Activated CD4-positive, alpha-beta T cell treated with anti-CD3 and anti-CD28 coated beads, Interleukin-2, amount 50 U/mL, for 4 hours (primary cell): ENCODE measurements at places on chromosomes 13 and 19.

GRCh38 chr19:19109601-19110000 is 28.7 kb downstream of the TMEM161A start:
- no peak for DNase-seq

DNA sequence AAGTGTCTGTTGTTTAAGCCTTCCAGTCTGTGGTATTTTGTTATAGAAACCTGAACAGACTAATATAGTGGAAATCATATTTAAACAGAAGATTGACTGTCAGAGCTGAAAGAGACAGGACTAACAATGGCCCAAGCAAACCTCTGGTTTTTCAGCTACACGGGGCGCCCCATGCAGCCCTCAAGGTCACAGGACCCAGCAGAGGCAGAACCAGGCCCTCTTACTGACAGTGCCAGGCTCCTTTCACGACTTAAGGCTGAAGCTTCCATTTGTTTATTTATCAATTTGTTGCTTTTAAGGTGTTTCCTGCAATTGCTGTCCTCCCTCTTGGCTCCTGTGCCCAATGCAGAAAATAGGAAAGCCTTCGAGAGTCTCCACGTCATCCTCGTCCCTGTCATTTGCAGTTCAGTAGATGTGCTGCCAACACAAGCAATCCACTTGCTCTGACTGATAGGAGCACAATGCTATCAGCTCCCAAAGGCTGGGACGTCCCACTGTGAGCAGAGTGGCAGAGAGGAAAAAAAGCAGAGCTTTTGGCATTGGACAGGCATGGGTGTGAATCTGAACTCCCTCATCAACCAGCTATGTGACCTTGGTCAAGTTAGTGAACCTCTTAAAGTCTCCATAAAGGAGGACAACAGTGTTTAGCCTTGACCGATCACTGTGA is 10.5 kb upstream of the SLC7A1 start:
- DNase-seq = no peak

- no peak for DNase-seq
These were observed 20.2 kb upstream of the PGLS start for GRCh38 chr19:17491287-17491686.

GRCh38 chr13:35866801-35867200 is 264.4 kb downstream of the DCLK1 start:
- DNase-seq = no peak

DNA sequence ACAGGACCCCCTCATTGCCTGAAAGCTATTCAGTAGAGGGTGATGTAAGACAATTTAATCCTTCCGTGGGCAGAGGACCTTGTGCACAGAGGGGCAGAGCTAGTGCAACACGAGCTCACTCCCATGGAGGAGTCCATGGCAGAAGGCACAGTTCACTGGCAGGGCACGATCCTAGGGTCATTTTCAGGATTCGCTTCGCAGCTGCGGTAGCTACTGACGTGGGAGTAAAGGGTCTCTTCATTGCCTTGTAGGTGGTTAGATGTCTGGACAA is 207.8 kb downstream of the FOXO1 start:
- DNase-seq = no peak

DNA sequence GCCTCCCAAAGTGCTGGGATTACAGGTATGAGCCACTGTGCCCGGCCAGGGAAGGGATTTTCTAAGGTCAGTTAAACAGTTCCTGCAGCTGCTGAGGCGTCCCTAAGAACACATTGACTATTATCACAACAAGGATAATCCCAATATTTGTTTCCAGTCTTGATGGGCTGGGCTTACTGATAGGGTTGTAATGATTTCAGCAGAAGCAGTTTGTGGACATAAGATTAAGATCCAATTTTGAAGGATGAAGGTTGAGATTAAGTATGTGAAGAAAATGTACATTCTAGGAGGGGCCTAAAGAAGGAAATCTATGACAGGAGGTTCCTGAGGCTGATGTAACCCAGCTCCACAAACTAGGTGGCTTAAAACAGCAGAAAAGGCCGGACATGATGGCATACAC is 10.7 kb upstream of the CCDC124 start:
- DNase-seq = no peak

GRCh38 chr19:4069331-4069959 is 2.7 kb upstream of the ZBTB7A start:
- peak; percentile 36 for DNase-seq

DNA sequence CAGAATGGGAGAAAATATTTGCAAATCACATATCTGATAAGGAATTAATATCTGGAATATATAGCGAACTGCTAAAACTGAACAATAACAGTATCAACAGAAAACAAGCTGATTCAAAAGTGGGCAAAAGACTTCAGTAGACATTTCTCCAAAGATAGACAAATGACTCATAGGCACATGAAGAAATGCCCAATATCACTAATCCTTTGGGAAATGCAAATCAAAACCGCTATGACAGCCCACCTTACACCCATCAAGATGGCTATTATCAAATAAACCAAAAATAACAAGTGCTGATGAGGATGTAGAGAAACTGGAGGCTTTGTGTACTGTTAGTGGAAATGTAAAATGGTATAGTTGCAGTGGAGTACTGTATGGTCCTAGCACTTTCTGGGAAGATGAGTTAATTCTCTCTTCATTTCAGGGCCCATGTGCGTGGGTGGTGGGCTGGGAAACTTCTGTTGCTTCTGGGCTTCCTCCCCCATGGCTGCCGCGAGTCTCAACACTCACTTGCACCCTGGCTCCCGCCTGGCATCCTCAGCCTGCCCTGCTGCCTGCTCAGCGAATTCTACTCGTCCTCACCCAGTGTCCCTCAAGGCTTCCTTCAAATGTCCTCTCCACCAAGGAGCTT is 12.4 kb upstream of the GJA3 start:
- no peak for DNase-seq

- no peak for DNase-seq
These were observed 150.4 kb downstream of the NALCN start for GRCh38 chr13:101265934-101266333.

GRCh38 chr19:52206481-52206880 is 16.6 kb downstream of the PPP2R1A start:
- DNase-seq = no peak

DNA sequence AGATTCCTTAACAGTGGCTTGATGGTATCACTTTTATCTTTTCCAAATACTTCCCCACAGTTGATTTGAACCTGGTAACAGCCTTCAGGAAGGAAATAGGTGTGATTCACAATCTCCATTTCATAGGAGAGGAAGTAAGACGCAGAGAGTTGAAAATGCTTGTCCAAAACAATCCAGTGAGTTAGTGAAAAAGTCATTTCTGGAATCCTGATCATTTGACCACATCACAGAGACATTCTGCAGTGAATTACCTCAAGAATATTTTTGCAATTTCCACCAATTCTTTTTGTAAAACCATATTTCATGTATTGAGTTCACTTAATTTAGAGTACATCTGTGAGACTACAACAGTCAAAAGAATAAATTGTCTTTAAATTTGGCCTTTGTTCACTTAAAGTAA is 292.8 kb downstream of the DCLK1 start:
- no peak for DNase-seq

DNA sequence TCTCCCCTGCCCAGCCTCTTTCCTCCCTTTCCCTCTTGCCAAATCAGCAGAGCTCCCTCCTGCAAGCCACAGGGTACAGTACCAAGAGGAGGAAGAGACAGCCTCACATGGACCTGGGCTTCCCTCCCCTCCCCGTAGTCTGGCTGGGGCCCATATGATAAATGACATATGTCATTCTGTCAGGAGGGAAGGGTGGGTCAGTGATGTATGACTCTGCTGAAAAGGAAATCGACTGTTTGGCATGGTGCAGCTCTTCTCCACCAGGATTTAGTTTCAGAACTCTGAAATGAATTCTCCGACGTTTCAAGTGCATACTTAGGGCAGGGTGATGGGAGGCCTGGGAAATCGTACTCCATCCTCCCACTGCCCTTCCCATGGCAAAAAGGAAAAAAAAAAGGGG is 9.8 kb downstream of the TSHZ3 start:
- DNase-seq = no peak

DNA sequence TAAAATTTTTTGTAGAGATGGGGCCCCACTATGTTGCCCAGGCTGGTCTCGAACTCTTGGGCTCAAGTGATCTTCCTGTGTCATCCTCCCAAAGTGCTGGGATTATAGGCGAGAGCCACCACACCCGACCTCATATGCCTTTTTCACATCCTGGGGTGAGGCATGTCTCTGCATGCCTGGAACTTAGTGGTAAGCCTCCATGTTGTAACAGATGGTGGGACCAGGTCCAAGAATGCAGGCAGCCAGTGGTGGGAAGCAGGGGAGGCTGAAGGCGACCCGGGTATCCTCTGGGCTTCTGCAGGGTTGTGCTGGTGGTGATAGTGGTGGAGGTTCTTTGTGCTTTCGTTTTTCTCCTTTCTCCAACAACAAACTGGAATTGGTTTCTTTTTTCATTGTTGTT is 30.1 kb upstream of the CCDC124 start:
- DNase-seq = no peak

DNA sequence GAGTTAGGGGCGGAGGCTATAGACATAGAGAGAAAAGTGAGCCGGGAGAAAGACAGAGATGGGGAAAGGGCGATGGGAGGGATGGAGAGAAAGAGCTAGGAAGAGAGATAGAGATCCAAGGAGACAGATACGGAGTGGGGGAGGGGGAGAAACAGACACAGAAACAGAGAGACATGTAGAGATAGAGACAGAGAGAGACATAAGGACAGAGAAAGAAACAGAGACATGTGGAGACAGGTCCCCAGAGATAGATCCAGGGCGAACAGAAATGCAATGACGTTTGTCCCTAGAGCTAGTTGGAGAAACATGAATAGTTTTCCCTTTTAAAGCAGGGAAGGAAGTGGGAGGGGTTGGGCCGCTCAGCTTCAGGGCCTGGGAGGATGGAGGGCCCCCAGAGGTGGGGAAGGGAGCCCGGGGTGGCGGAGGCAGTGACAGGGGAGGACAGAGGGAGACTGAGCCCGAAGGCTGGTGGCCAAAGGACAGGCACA is 4.6 kb downstream of the PPP1R14A start:
- DNase-seq = no peak

GRCh38 chr19:40392894-40393517 is 3.0 kb upstream of the HIPK4 start:
- no peak for DNase-seq

DNA sequence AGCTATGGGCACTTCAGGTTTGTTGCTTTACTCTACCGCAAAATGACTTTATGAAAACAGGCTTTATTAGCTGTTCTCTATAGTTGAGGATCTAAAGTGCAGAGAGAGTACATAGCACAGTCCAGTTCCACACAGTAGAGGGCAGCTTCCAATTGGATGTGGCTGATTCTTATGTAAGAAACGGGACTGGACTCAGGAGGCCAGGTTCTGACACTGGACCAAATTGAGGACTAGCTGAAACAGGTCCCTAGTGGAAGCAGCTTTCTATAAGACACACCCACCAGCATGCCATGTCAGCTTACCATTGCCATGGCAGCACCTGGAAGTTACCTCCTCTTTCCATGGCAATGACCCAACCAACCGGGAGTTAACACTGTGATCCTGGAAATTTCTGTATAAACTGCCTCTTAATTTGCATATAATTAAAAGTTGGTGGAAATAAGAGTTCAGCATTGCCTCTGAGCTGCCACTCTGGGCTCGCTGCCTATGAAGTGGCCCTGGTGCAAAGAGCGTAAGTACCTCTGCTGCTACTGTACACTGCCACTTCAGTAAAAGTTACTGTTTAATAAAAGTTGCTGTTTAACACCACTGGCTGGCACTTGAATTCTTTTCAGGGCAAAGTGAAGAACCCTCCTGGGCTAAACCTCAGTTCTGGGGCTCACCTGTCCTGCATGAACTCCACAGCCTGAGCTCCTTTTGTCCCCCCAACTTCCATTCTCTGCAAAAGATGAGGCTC is 211.9 kb upstream of the SLC10A2 start:
- no peak for DNase-seq

DNA sequence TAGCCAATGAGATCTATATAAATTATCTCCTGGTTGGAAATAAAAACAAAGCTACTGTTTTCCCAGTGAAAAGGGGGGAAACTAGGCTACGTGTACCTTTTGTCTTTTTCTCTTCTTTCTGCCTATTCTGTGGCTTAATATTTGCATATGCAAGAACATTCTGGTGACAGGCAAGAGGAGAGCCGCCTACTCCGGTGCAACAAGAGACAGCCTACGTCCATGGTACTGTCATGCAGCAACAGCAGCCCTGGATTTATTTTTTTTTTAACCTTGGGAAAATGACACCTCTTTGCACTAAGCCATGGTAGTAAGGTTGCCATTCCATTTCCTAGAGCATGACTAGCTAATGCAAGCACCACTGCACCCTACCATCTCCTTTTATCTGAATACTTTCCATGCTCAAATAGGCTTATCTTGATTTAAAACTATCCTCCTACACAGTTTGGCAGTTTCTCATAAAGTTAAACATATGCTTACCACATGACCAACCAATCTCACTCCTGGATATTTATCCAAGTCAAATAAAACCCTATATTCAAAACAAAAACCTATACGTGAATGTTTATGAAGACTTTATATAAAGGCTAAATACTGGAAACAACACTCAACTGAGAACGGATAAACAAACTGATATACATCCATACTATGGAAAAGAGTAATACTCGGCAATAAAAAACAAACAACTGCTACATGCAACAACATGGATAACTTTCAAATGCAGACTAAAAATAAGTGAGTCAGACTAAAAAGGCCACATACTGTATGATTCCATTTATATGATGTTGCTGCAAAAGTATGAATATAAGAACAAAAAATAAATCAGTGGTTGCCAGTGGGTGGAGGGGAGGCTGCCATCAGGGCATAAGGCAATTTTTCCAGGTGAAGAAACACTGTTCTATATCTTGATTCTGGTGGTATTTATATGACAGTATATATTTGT is 17.3 kb downstream of the NUFIP1 start:
- DNase-seq = no peak

GRCh38 chr19:50401605-50402450 is 16.9 kb upstream of the SPIB start:
- DNase-seq = no peak

GRCh38 chr13:87123987-87124784 is 547.0 kb upstream of the SLITRK5 start:
- no peak for DNase-seq

- no peak for DNase-seq
These were observed 563.7 kb downstream of the EFNB2 start for GRCh38 chr13:105971738-105972137.

GRCh38 chr13:33401238-33401637 is 115.7 kb upstream of the STARD13 start:
- DNase-seq = no peak

- no peak for DNase-seq
These were observed 43.4 kb downstream of the ACTN4 start for GRCh38 chr19:38690832-38691231.

DNA sequence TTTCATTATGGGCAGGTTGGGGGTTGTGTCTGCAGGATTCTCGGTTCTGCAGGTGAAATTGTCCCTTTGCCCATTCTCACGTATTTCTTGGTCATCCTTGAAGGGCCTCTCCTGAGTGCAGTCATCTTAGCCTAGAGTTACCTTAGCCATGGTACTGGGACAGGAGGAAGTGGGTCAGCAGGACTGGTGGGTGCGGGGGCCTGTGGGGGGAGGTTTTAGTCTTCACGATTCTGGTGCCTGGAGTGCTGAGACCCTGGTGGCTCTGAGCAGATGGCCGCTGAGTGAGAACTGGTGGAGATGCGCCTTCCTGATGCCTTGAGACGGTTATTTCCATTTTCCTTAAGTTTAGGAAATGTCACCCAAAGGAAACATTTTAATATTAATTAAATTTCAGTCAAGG is 11.8 kb downstream of the COL4A2 start:
- DNase-seq = no peak

- peak; percentile 2 for DNase-seq
These were observed 63.1 kb downstream of the ZDHHC20 start for GRCh38 chr13:21395953-21396352.
